ENCODE measurements at places on chromosomes 5 and 9.
A peak's percentile ranks its signal among the peaks of the same experiment; 100 is the strongest.

GRCh38 chr9:11962327-11962726 is 730.9 kb upstream of the TYRP1 start:
- no peak for DNase-seq

GRCh38 chr5:53890490-53890889 is 330.1 kb downstream of the NDUFS4 start:
- no peak for DNase-seq

- DNase-seq, result no peak
These were observed 215.5 kb downstream of the FSTL4 start for GRCh38 chr5:133396814-133397213.

DNA sequence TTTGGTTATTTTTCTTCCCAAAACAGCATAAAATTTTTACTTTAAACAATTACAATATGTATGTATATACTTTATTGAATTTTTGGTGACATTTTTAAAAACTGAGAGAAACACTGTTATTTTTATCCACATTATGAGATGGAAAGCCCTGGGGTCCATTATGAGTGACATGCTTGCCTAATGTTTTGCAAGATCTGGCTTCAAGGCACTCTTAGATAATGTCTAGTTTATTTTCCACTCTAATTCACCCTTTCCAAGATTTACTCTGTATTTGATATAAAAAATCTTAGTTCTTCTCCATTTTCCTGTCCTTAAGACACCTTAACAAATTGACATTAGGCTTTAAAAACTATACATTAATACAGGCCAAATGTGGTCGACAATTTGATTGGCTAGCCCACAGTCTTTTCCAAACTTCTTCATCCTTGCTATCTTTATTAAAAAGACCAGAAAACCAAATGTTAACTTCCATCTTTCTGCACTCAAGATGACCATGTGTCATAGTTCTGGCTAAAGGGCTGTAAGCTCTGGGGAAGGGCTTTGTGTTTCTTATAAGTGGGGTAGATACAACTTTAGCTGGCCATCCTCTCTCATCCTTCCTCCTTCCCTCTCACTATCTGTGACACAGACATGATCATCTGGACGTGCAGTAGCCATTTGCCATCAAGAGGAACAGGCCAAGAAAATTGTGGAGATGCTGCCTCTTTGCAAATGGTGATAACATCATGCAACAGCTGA is 561.1 kb downstream of the PDE4D start:
- no peak for DNase-seq

DNA sequence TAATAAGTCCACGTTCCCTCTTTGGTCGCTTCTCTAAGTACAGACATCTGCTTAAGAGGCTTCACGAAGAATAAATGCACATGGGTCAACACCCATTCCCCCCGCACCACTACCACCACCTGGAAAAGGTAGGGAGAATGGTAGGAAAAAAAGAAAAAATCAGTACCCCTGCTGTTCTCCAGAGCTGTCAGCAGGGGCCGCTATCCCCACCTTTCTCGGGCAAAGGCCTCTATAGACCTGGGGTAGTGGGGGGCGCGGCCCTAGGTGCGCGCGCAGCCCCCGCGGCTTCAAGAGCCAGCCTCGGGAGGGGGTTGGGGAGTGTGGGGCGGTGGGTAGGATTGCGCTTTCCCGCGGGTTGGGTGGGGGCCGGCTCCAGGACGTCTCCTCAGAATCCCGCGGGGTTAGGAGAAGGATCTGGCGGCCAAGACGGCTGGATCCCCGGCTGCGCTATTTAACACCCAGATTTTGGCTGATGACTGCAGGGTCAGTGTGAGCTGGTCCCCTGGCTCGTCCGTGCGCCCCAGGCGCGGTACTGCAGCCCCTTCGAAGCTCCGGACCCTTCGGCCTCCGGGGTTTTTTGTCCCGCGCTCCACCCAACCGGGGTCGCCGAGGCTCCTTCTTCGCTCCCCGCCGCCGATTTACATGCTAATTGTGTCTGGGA is 1.6 kb upstream of the SEMA6A start:
- peak; percentile 63 for DNase-seq

GRCh38 chr5:172793577-172794488 is 22.8 kb upstream of the DUSP1 start:
- peak; percentile 51 for DNase-seq

Measured in lower lobe of right lung (tissue), 2 donors.